ENCODE measurements at places on chromosomes 7 and 10. TPM values are rescaled to one million over a fixed set of nuclear protein-coding genes. Genes with fewer than 3 reads are reported as not detected.

- DNase-seq: no peak
Measured at GRCh38 chr7:149289856-149290255, 27.9 kb downstream of the ZNF783 start.

- DNase-seq: no peak
Measured at GRCh38 chr10:75108684-75109458, 2.6 kb upstream of the SAMD8 start.

GRCh38 chr7:33157781-33158180 lies 28.4 kb downstream of the BBS9 start:
- no peak for DNase-seq

DNA sequence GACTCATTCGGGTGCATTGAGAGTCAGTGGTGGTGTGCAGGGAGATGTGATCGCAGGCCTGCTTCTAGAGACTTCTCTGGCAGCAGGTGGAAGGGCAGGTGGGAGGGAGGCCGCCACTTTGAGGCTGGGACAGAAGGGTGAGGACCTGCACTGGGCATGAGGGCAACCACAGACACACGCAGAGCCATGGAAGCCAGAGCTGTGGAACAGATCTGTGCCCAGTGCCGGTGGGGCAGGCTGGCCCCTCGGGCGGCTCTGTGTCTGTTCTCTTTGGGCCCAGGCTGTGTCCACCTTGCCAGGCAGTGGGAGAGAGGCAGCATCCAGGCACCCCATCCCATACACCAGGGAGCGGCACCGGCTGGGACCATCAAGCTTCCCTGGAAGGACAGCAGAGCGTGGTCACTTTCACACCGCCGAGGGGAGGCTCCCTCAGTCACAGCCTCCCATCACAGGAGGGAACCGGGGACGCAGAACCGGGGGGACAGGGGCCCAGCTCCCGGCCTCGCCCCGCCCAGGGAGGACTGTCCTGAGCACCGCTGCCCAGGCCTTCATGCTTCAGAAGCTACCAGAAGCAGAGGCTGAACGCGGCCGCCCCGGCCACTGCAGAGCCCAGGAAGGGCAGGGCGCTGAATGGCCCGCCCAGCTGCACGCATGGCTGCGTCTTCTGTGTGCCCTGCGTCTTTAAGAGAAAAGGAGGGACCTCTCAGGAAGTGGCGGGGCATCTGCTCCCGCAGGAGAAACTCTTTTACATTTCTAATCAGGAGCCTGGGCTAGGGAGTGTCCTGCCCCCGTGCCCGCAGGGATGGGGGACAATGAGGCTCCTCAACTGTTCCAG lies 32.1 kb downstream of the EN2 start:
- no peak for DNase-seq

The UNCX gene
- not detected for total RNA-seq

DNA sequence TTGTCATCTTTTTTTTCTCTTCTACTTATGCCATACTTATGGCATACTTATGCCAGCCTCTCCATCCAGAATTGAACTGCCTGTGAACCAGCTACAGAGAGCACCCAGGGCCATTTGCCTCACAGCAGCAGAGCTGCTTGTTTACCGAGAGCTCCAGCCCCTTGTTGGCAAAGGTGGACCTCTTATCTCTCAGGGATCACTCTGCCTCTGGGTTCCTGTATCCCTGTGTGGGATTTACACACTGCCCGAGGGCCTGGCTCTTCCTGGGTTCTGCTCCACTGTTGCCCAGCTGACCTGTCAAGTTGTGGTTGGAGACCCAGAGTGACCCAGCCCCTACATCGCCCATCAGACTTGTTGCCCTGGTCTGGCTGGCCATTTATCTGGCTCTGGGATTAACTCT lies 22.3 kb downstream of the MRPS33 start:
- no peak for DNase-seq

DNA sequence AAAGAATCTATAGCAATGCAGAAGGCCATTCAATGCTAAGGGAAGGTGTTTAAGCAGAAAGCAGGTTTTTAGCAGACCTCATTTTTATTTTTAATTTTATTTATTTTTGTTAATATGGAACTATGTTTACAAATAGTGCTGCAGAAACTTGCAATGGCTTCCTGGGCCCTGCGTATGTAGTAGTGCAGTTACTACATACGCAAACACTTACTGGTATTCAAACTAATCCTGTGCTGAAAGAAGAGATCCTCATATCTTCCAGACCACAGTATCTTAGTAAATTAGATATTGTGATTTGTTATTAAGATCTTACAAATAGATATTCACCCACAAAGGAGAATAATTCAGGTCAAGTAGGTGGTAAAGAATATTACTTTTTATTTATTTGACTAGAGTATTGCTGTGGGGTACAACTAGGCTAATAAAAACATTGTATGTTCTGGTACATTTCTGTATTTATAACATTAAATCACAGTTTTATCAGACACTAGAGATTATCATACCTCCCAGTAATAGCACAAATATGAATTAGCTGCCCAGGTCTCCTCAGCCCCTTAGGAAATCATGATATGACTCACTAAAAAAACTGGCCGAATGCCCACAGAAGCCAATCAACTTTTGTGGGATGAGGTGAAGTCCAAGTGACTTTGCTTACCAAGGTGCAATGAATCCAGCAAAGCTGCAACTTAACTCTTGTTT lies 57.6 kb downstream of the RNLS start:
- no peak for DNase-seq

DNA sequence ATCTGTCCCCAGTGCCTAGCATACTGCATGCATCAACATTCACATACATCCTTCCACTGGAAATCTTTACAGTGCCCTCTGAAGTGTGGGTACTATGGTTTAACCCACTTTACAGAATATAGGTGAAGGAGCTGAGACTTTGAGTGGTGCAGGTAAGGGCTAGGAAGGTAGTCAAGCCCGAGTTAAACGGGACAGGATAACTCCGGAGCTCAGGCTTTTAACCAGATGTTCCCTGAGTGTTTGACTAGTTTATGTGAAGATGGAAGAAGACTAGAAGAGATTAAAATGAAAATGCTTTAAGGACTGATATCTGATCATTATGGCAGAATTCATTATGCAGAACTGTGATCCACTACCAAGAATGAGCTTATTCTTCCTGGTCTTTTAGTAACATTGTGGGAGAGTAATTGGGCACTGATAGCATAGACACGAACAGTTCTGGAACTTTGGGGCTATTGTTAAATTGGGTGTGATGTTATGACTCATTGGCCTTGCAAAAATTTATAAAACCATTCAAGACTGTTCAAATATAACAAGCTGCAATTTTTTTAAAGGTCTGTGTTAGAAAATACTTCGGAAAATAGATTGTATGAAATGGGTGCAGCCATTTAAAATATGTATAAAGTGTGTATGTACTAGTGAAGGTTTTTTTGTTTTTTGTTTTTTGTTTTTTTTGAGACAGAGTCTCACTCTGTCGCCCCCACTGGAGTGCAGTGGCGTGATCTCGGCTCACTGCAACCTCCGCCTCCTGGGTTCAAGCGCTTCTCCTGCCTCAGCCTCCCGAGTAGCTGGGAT lies 4.4 kb downstream of the CUL1 start:
- DNase-seq: no peak

GRCh38 chr7:23672033-23672432 lies 8.0 kb upstream of the FAM221A start:
- no peak for DNase-seq

GRCh38 chr10:48611133-48611532 lies 6.3 kb upstream of the ARHGAP22 start:
- DNase-seq: no peak

Measured in activated naive CD4-positive, alpha-beta T cell treated with anti-CD3 and anti-CD28 coated beads, Interleukin-2, amount 50 U/mL, for 72 hours (primary cell).